IMR-90 (cell line): ENCODE measurements at places on chromosomes 12 and 14. TPM values are rescaled to one million over a fixed set of nuclear protein-coding genes. Genes with fewer than 3 reads are reported as not detected.

Gene CPNE6
- not detected in 2 replicates for total RNA-seq

Gene TPH2
- not detected in 2 replicates for total RNA-seq

Gene FLRT2
- 11.1 and 13.1 TPM in 2 replicates for total RNA-seq

Gene B3GNT4
- total RNA-seq: under 0.01 and 0.18 TPM in 2 replicates

Gene OTOGL
- total RNA-seq: 0.18 and 0.28 TPM in 2 replicates

Gene TSPAN11
- total RNA-seq: 0.18 and 0.28 TPM in 2 replicates

Gene SERPINA1
- 0.54 and 0.56 TPM in 2 replicates for total RNA-seq

Gene REM2
- under 0.01 TPM in 2 replicates for total RNA-seq

Gene DCN
- 223 and 241 TPM in 2 replicates for total RNA-seq

Gene SYT1
- total RNA-seq: 3.0 and 4.2 TPM in 2 replicates

Gene CLEC9A
- not detected in 2 replicates for total RNA-seq

Gene TAS2R8
- total RNA-seq: not detected in 2 replicates

Gene FAM90A1
- under 0.01 TPM in 1 of 2 replicates, not detected in the other for total RNA-seq

Gene EML5
- total RNA-seq: 22.2 and 34.7 TPM in 2 replicates

Gene EIF2S3B
- 4.4 and 6.8 TPM in 2 replicates for total RNA-seq

Gene C14orf119
- total RNA-seq: 61.9 and 83.7 TPM in 2 replicates

Gene PGF
- 0.28 and 0.36 TPM in 2 replicates for total RNA-seq

Gene PRB2
- not detected in 2 replicates for total RNA-seq

Gene GALNT8
- total RNA-seq: not detected in 2 replicates

Gene HOXC10
- total RNA-seq: not detected in 2 replicates

Gene GUCY2C
- not detected in 2 replicates for total RNA-seq

Gene ZDHHC22
- total RNA-seq: not detected in 2 replicates

Gene DTX1
- not detected in 2 replicates for total RNA-seq

Gene MYH6
- not detected in 2 replicates for total RNA-seq

Gene PSME1
- 42.8 and 55.3 TPM in 2 replicates for total RNA-seq

Gene RNF10
- 43.0 and 44.4 TPM in 2 replicates for total RNA-seq
